PC-3 (cell line): ENCODE measurements at places on chromosomes 16 and 17. TPM values are rescaled to one million over a fixed set of nuclear protein-coding genes. Genes with fewer than 3 reads are reported as not detected.

DNA sequence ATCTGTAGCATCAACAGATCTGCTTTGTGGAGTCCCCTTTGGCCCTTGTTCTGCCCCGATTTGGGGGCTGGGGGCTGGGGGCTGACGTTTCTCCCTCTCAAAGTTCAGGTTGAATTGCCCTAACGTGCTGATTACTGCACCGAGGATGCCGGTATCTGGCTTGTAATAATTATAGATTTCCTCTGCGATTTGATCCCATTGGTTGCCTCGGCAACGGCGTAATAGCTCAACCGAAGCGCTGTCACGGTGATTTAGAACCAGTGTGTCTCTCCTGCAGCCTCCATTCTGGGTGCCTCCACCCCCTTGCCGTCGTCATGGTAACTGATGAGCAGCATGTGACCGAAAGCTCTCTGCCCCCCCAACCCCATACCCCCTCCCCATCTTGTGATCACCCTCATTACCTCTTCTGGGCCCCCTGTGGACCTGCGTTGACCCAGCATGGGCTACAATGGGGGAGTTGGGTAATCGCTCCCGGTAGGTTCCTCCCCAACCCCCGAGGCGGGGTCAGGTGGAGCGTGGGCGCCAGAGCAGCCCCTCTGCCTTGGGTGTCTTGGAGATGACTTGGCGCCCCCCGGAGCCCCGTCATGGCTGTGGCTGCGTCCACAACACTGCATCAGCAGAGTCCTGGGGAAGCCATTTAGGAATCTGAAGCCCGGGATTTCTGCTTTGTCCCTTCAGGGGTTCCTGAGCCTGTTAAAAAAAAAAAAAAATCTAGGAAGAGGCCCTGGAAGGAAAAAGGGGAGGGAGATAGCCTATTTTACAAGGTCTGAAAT lies 38.4 kb downstream of the ABAT start:
- no peaks in the 10 kb centered on the region for H3K27me3 ChIP-seq
- no peak for DNase-seq
- no peak overlapping the region for H3K27ac ChIP-seq
- no peaks in the 10 kb centered on the region for H3K36me3 ChIP-seq
- no peaks in the 10 kb centered on the region for H3K4me1 ChIP-seq
- H3K4me3 ChIP-seq, result no peak overlapping the region

- no peaks in the 10 kb centered on the region for H3K4me1 ChIP-seq
- H3K36me3 ChIP-seq, result no peaks in the 10 kb centered on the region
- no peak for DNase-seq
- no peak overlapping the region for H3K27ac ChIP-seq
- H3K4me3 ChIP-seq, result no peak overlapping the region
- H3K27me3 ChIP-seq, result no peaks in the 10 kb centered on the region
These were observed 698.2 kb downstream of the MAF start for GRCh38 chr16:78902321-78902720.

DNA sequence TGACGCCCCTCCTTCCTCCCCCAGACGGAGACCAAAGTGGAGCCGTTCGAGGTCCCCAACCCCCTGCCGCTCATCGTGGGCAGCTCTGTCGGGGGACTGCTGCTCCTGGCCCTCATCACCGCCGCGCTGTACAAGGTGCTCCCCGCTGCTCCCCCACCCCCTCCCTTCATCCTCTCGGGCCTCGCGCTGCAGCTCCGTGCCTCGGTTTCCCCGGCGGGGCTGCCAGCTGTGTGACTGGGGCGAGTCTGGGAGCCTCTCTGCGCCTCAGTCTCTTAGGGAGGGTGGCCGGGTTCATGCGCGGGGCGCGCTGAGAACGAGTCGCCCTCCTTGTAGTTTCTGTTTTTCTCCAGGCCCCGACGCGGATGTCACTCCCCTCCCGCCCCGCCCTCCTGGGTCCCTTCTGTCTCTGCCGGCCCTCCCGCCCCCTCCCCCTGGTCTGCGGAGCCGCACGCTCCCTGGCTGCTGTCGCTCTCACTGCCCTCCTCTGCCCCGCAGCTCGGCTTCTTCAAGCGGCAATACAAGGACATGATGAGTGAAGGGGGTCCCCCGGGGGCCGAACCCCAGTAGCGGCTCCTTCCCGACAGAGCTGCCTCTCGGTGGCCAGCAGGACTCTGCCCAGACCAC lies 23.7 kb upstream of the ITGAX start:
- no peak overlapping the region for H3K27ac ChIP-seq
- DNase-seq, result no peak
- no peak overlapping the region for H3K4me3 ChIP-seq
- H3K36me3 ChIP-seq, result no peaks in the 10 kb centered on the region
- peaks cover 37% of the 10 kb centered on the region for H3K27me3 ChIP-seq

- peaks cover 41% of the 10 kb centered on the region for H3K4me1 ChIP-seq
- DNase-seq, result no peak
- peaks cover 7% of the 10 kb centered on the region; the same call in 1 of the 2 replicates for H3K36me3 ChIP-seq
- peak overlapping the region; percentile 93; the same call in 1 of the 2 replicates for H3K27ac ChIP-seq
- no peak overlapping the region for H3K4me3 ChIP-seq
- H3K27me3 ChIP-seq, result no peaks in the 10 kb centered on the region
These were observed 2.7 kb downstream of the MAFG start for GRCh38 chr17:81924557-81925532.

The CUEDC1 gene
- 31.6 and 53.4 TPM in 2 replicates for total RNA-seq

The EIF3CL gene
- 47.6 and 80.4 TPM in 2 replicates for total RNA-seq

The HSPB9 gene
- not detected in 2 replicates for total RNA-seq
